ENCODE measurements at places on chromosomes 13 and 19. TPM values are rescaled to one million over a fixed set of nuclear protein-coding genes. Genes with fewer than 3 reads are reported as not detected.

The GPR108 gene
- 87.1 TPM for total RNA-seq

GRCh38 chr13:56865416-56865815 lies 275.3 kb upstream of the PRR20A start:
- no peak for DNase-seq

DNA sequence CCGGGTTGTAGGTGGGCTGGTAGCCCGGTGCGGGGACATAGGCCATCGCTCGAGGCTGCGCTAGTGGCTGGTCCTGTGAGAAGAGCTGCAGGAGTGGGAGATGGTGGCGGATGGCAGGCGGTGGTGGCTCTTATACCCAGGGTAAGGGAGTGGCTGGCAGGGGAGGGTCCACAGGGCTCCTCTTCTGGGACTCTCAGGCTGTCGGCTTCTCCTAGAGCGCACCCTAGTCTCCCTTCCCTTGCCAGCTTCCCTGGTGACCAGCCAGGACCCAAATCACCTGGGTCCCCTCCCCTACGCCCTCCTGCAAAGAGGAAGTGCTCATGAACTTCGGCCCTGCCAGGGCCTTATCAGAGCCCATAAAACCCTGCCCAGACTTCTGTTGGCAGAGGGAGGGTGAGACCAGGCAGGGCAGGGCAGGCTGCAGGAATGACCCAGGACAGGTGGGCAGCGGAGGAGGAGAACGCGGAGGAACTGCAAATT lies at the start of gene LGALS4:
TSS of gene LGALS4 (minus strand) at position 105 of the 480 bp plus-strand sequence. CDS start at position 46, 59 bp downstream.
- DNase-seq, result no peak

- no peak for DNase-seq
Measured at GRCh38 chr19:30744741-30745475, 372.7 kb downstream of the ZNF536 start.

DNA sequence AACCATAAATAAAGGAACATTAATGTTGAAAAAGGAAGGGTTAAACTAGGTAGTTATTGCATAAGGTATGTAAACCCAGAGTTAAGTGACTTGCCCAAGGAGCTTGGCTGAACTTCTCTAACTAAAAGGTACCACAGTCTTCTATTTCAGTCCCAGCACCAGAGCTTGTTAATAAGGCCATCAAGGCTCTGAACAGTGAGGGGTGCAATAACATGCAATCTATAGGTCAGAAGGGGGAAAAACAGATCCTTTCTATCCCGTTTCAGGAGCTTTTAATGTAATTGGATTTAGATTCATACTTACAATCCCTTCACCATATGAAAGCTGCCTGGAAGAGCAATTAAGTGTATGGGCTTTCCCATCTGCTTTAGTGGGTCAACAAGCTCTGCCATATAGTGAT lies 441.5 kb upstream of the SPRY2 start:
- DNase-seq, result no peak

DNA sequence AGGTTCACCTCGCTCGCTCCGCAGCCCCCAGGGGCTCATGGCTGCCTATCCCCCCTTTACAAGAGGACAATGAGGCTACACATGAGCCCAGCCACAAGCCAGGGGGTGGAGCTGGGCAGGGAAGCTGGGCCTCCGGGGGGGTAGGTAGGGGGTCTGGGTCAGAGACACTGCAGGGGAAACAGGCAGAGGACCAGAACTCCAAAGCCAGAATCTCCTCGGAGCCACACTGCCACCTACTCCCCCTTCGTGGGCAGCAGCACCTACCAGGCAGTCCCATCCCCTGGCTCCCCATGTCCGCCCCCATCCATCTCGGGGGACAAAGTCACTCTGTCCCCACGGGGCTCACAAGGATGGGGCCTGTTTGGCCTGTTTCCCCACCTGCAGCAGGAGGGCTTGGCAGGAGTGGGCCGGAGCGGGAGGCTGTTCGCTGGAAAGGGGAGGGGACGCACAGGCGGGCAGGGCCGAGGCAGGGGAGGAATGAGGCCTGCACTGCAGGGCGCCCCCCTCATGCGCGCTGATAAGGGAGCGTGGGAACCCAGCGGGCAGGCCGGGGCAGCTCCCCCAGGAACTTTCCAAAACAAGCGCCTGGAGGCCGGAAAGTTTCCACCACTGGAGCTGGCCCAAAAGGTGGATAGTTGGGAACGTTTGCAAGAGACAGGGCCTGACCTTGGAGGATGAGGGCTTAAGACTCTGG lies 545 bp upstream of the ISYNA1 start:
- DNase-seq, result peak; percentile 88

DNA sequence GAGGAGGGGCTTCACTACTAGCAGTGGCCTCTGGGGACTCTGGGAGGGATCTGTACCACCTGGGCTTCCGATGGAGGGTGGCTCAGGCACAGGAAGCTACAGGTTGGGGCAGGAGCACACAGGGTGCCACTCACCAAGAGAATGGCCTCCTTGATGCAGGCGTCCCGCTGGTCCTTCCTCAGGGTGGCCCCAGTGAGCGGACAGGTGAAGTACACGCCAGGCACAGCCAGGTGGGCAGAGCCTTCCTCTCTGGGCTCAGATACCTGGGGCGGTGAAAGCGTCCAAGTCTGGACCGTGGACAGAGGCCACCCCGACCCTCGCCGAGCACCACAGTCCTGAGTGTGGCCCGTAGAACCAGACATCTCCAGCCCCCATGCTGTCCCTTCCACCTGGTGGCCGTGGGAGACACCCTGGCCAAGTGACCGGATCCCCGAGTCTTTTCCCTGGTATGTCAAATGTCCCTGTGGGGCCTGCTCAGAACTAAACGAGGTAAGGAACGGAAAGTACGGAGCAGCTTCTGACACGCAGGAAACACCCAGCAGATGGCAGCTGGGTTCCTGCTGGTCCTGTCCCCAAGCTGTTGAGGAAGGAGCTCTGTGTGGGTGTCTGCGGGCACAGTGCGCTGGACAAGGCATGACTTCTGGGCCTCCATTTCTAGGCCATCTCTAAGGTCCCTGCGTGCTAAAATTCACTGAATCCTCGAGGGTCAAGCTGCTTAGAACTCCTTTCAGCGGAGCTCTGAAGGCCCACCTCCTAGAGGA lies 5.2 kb downstream of the UBXN6 start:
- no peak for DNase-seq

The TPRX2 gene
- total RNA-seq, result 0.37 TPM

DNA sequence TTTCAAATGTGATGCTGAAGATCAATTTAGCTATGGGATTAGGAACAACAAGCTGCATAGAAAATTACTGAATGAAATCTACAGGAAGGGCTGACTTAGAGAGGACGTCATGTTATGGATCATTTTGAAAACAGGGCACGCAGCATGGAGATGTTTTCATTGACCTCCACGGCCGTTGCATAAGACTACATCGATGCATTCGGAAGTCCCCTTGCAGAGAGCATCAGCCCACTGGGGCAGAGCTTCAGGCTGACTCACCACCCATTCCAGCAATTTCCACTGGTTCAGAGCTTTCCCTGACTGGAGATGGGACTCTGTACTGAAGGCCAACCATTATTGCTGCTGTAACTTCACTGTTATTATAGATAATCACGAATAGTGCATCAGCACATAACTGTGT lies 305.3 kb downstream of the IRS2 start:
- no peak for DNase-seq

GRCh38 chr13:76889254-76889653 lies 3.0 kb upstream of the KCTD12 start:
- DNase-seq, result no peak

DNA sequence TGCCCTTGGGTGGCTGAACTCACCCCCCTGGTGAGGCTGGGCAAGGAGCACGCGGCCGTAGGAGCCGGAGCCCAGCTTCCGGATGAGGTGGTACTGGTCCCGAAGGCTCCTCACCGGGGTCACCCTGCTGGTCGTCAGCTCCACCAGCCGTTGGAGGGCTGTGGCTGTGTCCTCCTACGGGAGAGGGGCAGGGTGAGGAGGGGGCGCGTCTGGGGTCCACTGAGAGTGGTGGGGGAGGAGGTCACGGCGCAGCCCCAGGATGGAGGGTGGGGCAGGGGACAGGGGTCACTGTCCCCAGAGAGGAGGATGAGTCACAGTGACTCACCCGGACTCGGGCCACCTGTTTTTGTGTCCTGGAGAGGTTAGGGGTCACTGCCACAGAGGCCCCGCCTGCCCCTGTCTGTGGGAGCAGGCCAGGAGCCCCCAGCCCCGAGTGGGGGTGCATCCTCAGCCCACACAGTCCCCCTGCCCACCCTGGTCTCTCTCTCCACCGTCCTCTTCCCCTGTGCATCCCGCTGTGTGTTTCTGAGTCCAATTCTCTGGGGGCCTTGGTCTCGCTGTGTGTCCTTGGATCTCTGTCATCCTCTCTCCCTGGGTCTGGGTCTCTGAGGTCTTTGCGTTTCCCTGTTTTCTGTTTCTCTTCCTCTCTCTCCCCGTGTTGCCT lies 435 bp downstream of the SBK3 start:
- no peak for DNase-seq

The CYP4F8 gene
- total RNA-seq, result 0.31 TPM

DNA sequence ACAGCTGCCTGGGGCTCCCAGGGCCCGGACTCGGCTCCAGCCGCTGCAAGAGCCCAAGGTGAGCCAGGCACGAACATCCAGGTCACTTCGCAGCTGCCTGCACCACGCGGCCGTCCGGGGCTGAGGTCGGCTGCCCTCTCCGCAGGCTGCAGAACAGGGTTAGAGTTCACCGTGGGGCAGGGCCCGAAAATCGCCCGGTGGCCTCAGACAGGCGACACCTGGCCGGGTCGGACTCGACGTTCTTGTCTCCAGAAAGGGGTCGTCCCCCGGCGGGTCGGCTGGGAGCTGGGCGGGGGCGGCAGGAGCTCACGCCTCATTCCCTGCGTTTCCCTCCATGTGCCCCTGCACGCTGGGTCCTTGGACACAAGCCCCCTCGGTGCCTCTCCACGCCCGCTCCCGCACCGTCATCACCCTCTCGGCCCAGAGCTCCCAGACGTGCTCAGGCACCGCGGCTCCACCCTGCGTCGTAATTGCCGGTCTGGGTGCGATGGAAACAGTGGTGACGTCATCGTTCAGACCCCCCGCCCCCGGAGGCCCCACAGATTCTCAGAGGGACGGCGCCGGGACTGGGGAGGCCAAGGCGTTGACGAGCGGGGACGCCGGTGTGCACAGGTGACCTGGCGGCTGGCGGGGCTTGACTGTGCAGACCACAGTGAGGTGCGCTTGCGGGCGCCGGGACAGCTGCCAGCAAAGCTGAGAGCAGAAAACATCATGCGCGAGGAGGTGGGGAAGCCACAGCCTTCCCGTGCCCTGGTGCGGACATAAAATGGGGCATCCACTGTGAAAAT lies 4.0 kb upstream of the GRIN3B start:
- no peak for DNase-seq

The SIGLEC5 gene
- total RNA-seq, result not detected

DNA sequence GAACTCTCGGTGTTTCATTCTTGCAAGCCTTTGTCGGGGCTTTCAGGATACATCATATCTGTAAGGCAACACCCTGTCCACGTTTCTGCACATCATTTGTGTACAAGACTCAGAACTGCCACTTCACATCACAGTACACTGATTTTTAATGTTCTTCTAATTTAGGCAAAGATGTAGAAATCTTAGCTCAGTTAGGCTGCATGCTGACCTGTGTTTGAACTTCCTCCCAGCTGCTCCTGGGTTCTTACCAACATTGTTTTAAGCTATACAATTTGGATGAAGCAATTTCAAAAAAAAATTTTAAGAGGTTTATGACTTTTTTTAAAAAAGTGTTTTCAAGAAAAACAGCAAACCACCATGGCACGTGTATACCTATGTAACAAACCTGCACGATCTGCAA lies 1047.9 kb upstream of the SLC10A2 start:
- no peak for DNase-seq

- no peak for DNase-seq
Measured at GRCh38 chr13:96844195-96844594, 150.1 kb downstream of the OXGR1 start.

- no peak for DNase-seq
Measured at GRCh38 chr13:95067303-95067702, 233.9 kb downstream of the ABCC4 start.

DNA sequence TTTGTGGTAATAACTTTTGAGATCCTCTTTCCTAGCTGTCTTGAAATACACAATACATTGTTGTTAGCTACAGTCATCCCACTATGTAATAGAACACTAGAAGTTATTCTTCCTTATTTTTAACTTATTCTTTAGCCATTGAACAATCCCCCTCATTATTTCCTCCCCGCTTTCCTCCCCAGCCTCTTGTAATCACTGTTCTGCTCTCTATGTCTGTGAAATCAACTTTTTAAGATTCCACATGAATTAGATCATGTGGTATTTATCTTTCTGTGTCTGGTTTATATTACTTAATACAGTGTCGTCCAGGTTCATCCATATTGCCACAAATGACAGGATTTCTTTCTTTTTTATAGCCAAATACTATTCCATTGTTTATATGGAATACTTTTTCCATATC lies 72.9 kb downstream of the SLC10A2 start:
- no peak for DNase-seq

DNA sequence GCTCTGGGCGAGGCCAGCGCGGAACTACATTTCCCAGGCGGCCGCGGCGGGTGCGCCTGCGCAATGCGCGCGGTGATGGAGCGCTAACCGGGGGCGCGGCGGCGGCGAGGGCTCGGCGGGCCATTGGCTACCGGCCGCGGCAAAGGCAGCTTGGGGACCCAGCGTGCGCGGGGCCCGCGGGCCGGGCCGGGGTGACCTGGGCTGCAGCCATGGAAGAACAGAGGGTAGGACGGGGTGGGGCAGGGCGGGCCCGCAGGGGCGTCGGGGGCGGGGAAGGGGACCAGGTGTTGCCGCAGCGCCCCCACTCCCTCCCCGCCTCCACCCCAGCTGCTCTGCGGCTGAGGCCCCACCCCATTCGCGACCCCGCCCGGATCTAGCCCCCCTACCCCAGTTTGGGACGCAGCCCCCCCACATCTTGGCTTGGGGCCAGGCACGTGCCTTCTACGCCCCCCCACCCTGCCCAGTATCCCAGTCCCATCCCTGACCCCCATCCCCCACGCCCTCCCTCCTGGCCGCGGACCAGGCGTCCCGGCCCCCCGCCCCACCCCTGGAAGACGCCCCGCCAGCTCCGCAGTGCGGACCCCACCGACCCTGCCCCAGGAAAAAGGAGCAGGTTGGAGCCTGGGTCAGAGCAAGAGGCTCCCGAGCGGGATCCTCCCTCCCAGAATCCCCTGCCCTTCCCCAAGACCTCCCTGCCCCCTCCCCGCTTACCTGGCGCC lies at the start of gene FSD1:
TSS of gene FSD1 (plus strand) at position 61 of the 719 bp plus-strand sequence. CDS start at position 210, 149 bp downstream.
- peak; percentile 43 for DNase-seq

The ZNF837 gene
- 9.3 TPM for total RNA-seq

GRCh38 chr19:41307090-41307875 lies 2.7 kb upstream of the CCDC97 start:
- no peak for DNase-seq

- DNase-seq, result no peak
Measured at GRCh38 chr13:49694446-49694845, 3.2 kb upstream of the EBPL start.

The ZNF610 gene
- 11.1 TPM for total RNA-seq

All from testis (tissue), 5 donors.